ENCODE measurements at places on chromosomes 2 and 18.

GRCh38 chr18:13221869-13222855 is 3.6 kb downstream of the LDLRAD4 start:
- DNase-seq = no peak

- DNase-seq = no peak
These were observed 36.0 kb downstream of the DDX18 start for GRCh38 chr2:117850461-117850860.

GRCh38 chr2:136141510-136142149 is 23.7 kb upstream of the CXCR4 start:
- DNase-seq = peak; percentile 67

- DNase-seq = no peak
These were observed 36.5 kb upstream of the TTN start for GRCh38 chr2:178843697-178844096.

- DNase-seq = no peak
These were observed 148.8 kb downstream of the HDAC4 start for GRCh38 chr2:239251971-239252370.

DNA sequence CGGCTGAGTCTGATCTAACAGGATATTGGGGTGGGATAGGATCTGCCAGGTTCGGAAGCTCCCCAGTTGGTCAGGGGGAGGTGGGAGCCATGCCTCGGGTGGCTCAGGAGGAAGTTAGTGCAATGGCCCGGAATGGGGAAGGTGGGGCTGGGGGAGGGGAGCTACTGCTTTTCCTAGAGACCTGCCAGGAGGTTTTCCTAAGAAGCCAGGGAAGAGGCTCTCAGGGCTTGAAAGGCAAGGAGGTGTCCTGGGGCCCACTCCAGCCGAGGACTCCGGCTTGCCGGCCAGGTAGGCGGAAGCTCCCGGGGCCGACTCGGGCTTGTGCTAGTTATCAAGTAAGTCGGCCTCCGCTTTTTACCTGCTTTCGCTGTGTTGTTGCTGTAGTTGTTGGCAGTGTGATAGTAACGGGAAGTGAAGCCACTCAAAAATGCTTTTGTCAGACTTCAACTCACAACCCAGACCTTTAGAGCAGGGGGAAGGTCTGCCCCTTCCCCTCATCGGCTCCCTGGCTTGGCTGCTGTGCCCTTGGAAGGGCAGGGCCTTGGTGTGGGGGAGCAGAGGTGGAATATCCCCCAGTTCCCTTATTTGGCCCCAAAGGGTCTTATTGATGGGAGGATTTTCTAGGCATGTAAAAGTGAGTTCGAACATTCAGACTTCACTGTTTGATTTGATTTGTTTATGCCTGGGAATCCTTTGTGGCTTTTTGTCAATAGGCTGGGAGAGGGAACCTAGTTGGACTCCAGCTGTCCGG is 5.4 kb downstream of the GDF7 start:
- DNase-seq = no peak

DNA sequence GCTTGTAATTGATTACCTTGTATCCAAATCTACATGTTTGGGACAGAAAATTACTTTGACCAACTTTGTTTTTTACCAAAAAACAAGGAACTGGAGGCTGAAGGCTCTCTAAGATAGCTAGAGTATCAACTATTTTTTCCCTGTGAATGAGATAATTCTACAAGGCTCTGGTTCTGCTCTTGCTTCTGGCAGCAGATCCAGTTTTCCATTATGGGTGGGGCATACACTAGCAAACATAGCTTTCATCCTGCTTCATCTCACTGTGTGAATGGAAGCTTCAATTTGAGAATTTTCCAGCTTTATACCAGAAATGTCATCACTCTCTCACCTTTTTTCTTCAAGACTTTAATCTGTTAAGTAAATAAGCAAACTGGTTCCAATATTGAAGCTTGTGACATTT is 249.7 kb downstream of the RPRM start:
- DNase-seq = no peak

- DNase-seq = no peak
These were observed 1.4 kb upstream of the MYCN start for GRCh38 chr2:15938803-15939555.

- DNase-seq = no peak
These were observed 5.3 kb downstream of the SATB2 start for GRCh38 chr2:199452260-199452990.

- DNase-seq = no peak
These were observed 1.4 kb downstream of the SCYGR3 start for GRCh38 chr2:227613272-227613660.

GRCh38 chr2:174335988-174336500 is 1.3 kb downstream of the SP9 start:
- DNase-seq = no peak

- DNase-seq = no peak
These were observed 40.4 kb upstream of the ID2 start for GRCh38 chr2:8641301-8641965.

GRCh38 chr2:56671973-56672569 is 488.3 kb downstream of the CCDC85A start:
- DNase-seq = no peak

GRCh38 chr2:230920167-230920566 is 4.9 kb downstream of the GPR55 start:
- DNase-seq = no peak

- DNase-seq = no peak
These were observed 11.6 kb downstream of the BABAM2 start for GRCh38 chr2:27902098-27902497.

DNA sequence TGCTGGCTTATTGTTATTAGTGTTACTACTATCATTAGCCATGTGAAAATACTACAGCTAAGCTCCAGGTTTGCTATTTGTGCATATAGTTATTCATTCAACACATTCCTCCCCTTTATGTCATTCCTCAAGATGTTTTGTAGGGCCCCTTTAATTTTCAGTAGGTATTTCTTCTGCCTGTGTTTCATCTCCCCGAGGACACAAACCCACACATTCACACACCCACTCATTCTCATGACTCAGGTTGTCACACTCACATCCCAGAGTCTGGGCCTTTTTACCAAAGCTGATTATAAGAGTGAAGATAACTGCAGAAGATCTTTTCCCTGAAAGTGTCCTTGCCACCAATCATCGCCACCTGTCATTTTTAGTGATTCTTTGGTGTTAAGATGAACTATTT is 68.6 kb upstream of the SPOPL start:
- DNase-seq = peak; percentile 21

GRCh38 chr2:214203214-214203613 is 207.6 kb upstream of the VWC2L start:
- DNase-seq = no peak

GRCh38 chr18:53261241-53261640 is 921.2 kb downstream of the DCC start:
- DNase-seq = no peak

DNA sequence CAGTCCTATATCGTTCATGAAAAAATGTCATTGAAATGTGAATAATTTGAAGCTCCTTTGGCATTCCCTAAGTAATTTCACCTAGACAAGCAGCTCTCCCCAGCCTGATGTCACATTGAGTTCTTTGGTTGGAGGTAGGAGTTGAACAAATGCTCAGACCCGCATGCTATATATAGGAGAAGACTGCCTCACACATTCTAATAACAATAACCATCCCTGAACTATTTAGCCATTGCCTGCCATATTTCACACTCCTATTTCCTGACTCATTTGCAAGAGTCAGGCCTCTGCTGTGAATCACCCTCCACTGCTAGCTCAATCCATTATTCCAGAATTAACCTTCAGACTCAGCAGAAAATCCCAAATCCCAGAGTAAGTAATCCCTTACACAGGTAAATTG is 256.6 kb upstream of the ACVR2A start:
- no peak for DNase-seq

- DNase-seq = no peak
These were observed 73.0 kb upstream of the ZNF397 start for GRCh38 chr18:35167857-35168256.

GRCh38 chr18:24850532-24850931 is 390.1 kb downstream of the HRH4 start:
- DNase-seq = no peak

- no peak for DNase-seq
These were observed 117.4 kb downstream of the MBP start for GRCh38 chr18:77015169-77015568.

- no peak for DNase-seq
These were observed 15.2 kb downstream of the CAPG start for GRCh38 chr2:85394976-85395375.

GRCh38 chr18:23151414-23152099 is 16.3 kb downstream of the CABLES1 start:
- peak; percentile 30 for DNase-seq

DNA sequence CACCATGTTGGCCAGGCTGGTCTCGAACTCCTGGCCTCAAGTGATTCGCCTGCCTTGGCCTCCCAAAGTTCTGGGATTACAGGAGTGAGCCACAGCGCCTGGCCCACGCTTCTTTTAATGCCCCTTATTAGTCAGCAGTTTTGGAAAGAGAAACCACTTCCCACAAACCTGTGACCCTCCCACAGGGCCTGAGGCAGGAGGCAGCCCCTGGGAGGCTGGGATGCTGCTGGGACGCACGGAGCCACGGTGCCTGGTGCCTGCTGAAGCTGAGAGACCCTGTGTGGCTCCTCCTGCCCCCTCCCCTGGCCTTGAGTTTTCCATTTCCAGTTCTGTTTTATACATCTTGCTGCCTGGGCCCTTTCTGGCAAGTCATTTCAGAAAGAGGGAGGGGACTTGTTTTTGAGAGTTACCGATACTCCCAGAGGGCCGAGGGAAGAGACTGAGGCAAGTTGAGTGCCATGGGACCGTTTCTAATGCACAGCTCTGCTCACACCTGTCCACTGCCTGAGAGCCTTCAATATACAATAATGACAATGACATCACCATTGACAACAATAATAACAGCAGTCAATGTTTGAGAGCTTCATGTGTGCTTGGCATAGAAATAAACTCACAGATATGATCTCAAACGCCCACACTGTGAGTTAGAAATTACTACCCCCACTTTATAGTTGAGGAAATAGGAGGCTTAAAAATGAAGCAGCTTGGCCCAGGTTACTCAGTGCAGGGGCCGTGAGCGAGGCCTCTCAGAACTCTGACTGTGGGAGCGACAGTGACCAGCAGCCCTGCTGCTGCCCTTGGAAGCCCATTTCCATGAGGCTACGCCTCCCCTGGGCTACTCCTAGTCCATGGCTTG is 78.1 kb upstream of the YWHAQ start:
- DNase-seq = no peak

DNA sequence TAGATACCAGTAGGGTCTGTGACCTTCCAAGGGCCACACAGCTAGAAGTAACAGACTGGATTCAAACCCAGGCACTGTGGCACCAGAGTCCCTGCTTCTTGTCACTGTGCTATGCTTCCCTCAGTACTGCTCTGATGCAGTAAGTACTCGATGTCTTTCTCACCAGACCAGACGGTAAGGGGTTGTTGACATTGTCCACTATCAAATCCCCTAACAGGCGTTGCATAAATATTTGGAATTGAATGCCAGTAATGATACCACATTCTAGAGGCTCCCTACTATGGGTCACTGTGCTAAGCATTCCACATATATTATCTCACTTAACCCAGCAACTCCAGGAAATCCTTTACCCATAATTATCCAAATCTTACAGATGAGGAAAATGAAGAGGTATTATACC is 223.1 kb downstream of the C1D start:
- no peak for DNase-seq

GRCh38 chr2:70723286-70723885 is 44.6 kb downstream of the ADD2 start:
- DNase-seq = no peak

- DNase-seq = no peak
These were observed 367.7 kb upstream of the SALL3 start for GRCh38 chr18:78611869-78612268.

GRCh38 chr18:22302144-22302543 is 115.6 kb downstream of the CTAGE1 start:
- peak; percentile 60 for DNase-seq
